CD4-positive, alpha-beta T cell treated with Interleukin-10 for 1 hour (primary cell): ENCODE measurements at places on chromosomes 6 and 20.

GRCh38 chr6:139654888-139655782 is 280.7 kb upstream of the CITED2 start:
- DNase-seq: no peak

DNA sequence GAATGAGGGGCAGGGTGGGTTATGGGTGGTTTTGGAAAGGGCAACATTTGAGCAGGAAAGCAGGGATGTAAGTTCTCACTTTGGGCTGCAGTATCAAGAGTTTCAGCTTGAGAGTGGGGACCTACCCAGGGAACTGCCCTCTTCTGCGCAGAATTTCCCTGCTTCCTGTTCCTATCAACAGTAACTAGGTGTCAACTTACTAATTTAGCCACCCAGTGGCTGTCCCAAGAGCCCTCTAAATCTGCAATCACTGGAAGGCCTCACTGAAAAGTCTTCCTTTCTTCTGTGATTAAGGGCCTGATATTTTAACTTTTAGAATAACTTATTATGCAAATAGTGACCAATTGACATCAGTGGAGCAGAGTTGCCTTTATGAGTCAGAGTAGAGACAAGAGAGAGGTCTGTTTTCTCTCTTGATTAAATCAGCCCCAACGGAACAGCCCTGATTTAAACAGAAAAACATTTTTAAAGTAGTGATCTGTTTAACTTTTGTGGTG is 118.2 kb upstream of the RIPOR2 start:
- DNase-seq: peak; percentile 58

DNA sequence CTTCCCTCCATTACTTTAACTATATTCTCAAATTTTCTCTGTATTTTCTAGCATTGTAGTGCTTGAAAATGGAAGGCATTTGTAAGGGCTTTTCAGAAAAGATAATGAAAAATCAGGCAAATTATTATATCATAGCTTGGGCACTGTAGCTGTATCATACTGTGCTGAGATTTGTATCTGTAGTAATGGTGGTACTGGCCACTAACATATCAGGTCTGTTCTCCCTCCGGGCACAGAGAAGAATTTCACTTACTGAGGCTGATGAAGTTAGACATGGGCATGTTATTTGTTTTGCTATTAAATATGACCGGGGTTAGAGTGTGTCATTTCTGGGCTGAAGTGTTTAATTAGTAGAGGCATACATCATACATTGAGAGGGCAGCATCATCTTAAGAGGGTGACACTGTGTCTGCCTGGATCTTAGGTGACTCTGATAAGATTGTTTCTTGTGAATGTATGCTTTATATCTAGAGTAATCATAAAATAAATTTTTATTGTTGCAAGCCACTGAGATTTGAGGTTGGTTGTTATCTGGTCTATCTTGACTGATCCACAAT is 1395.9 kb downstream of the EPHA7 start:
- no peak for DNase-seq

GRCh38 chr6:64230530-64230929 is 594.9 kb downstream of the PHF3 start:
- DNase-seq: no peak

GRCh38 chr20:49275216-49275615 is 2.6 kb downstream of the ZNFX1 start:
- no peak for DNase-seq

GRCh38 chr20:23971310-23971709 is 17.3 kb downstream of the GGTLC1 start:
- no peak for DNase-seq

DNA sequence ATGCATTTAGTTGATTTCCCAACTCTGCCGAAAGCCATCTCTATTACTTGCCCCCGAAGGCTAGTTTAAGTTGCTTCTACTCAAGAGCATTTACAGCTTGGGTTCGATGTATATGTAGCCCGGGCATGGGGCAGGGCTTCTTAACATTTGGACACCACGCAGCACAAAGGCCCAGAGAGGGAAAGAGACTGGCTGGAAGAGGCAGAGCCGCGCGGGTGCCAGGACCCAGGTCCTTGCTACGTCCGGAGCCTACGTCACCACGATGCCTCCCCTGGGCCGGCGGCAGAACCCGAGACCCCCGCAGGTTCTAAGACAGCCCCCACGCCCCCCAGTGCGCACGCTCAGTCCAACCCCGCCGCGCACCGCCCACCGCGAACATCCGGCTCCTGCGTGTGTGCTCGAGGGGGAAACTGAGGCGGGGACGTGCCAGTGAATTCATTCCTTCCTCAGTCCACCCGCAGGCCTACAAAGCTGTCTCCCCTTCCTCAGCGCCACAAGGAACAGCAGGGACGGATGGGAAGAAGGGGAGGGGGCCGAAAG is 367 bp upstream of the PCIF1 start:
- peak; percentile 64 for DNase-seq
